ENCODE measurements at places on chromosomes 2 and 18. TPM values are rescaled to one million over a fixed set of nuclear protein-coding genes. Genes with fewer than 3 reads are reported as not detected.
A peak's percentile ranks its signal among the peaks of the same experiment; 100 is the strongest.

- no peak for DNase-seq
- no peak overlapping the region for H3K27ac ChIP-seq
- no peaks in the 10 kb centered on the region for H3K36me3 ChIP-seq
- H3K4me1 ChIP-seq: no peaks in the 10 kb centered on the region
- no peaks in the 10 kb centered on the region for H3K27me3 ChIP-seq
These were observed 175.1 kb downstream of the NCK2 start for GRCh38 chr2:105919826-105920225.

GRCh38 chr2:149068996-149069888, 30.7 kb downstream of the LYPD6B start:
- no peak overlapping the region for H3K27ac ChIP-seq
- H3K4me1 ChIP-seq: peaks cover 23% of the 10 kb centered on the region
- DNase-seq: no peak
- no peak overlapping the region for H3K4me3 ChIP-seq

GRCh38 chr18:57352271-57352701, at the start of gene ST8SIA3:
Gene ST8SIA3 (plus strand): TSS chr18:57352557. CDS start chr18:57352847, 290 bp downstream.
- no peak within 1 kb of the TSS for H3K27ac ChIP-seq
- H3K4me1 ChIP-seq: no peaks in the 10 kb centered on the region
- DNase-seq: no peak

DNA sequence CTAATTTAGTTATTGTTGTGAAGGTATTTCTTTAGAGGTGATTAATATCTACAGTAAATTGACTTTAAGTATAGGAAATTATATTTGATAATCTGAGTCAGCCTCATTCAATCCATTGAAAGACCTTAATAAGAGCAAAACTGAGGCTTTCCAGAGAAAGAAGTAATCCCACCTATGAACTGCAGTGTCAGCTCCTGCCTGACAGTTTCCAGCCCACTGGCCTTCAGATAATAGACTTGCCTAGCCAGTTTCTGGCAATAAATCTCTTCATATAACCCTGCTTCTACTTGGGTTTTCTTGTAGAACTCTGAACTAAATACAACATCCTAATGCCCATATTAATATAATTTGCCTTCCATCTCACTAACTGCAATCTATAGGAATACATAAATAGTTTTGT, 437.9 kb upstream of the UBE2E3 start:
- no peak overlapping the region for H3K4me3 ChIP-seq
- H3K27me3 ChIP-seq: no peaks in the 10 kb centered on the region
- DNase-seq: no peak
- no peaks in the 10 kb centered on the region for H3K36me3 ChIP-seq
- no peak overlapping the region for H3K27ac ChIP-seq

The TDRD15 gene
- total RNA-seq: not detected

- no peaks in the 10 kb centered on the region for H3K4me1 ChIP-seq
- no peak overlapping the region for H3K4me3 ChIP-seq
- no peak for DNase-seq
- H3K36me3 ChIP-seq: no peaks in the 10 kb centered on the region
- H3K27ac ChIP-seq: peak overlapping the region; percentile 62
These were observed 34.9 kb downstream of the TEX44 start for GRCh38 chr2:231627384-231628120.

The TOGARAM2 gene
- 3.2 TPM for total RNA-seq
